Adrenal gland (tissue), 19 donors: ENCODE measurements at places on chromosomes 2 and 18.

DNA sequence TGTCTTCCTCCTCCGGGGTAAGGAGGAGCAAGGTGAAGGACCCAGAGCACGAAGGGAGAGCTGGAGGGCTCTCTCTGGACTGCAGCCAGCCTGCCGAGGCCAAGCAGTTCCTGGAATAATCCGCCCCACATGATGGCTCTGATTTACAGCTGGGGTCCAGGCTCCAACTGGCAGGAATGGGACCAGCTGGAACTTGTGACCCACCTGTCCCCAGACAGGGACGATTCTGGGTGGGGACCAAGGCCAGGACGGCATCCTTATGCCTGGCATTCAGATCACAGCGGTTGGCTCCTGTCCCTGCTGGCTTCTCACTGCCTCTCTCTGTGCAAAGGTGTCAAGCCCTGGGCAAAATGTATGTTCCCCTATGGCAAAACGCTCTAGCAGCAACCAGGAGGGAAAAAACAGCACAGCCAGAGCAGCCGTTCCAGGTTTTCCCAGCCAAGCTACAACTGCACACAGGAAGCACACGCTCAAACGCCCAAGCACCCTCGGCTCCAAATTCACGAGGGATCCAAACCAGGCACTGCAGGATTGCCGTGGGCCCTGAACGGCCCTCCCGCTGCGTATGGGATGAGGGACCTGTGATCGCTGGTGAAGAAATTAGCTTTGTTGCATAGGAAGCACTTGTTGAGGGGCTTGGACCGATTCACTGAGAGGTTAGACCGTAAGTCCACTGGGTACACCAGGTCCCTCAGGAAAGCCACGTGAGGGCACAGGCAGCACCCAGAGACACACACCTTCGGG is 35.8 kb downstream of the FAM178B start:
- no peaks in the 10 kb centered on the region for H3K27me3 ChIP-seq
- H3K4me1 ChIP-seq = no peaks in the 10 kb centered on the region
- DNase-seq = no peak
- no peak overlapping the region for H3K27ac ChIP-seq
- H3K4me3 ChIP-seq = no peak overlapping the region
- H3K36me3 ChIP-seq = no peaks in the 10 kb centered on the region

- H3K4me1 ChIP-seq = peaks cover 12% of the 10 kb centered on the region
- peak overlapping the region; percentile 38 for H3K4me3 ChIP-seq
- no peaks in the 10 kb centered on the region for H3K27me3 ChIP-seq
These were observed 115.7 kb upstream of the SLC1A4 start for GRCh38 chr2:64873472-64873924.

DNA sequence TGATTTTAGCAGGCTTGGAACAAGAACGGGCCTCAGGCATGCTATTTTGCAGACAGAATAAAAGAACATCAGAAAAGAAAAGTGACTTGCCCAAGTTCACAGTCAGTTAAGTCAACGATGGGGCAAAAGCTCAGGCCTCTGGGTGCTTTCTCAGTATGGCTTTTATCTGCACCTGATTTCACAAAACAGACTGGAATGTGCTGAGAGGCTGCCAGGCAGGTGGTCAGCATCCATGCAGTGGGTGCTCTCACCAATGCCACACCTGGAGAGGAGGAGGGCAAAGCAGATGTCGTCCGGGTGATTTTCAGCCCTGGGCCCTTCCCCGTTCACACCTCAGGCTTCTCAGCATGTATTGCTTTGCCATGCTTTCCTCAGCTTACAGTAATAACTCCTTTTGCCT is 854.6 kb downstream of the RNF144A start:
- H3K36me3 ChIP-seq = no peaks in the 10 kb centered on the region
- no peak overlapping the region for H3K27ac ChIP-seq
- no peaks in the 10 kb centered on the region for H3K4me1 ChIP-seq
- no peak overlapping the region for H3K4me3 ChIP-seq
- DNase-seq = no peak

DNA sequence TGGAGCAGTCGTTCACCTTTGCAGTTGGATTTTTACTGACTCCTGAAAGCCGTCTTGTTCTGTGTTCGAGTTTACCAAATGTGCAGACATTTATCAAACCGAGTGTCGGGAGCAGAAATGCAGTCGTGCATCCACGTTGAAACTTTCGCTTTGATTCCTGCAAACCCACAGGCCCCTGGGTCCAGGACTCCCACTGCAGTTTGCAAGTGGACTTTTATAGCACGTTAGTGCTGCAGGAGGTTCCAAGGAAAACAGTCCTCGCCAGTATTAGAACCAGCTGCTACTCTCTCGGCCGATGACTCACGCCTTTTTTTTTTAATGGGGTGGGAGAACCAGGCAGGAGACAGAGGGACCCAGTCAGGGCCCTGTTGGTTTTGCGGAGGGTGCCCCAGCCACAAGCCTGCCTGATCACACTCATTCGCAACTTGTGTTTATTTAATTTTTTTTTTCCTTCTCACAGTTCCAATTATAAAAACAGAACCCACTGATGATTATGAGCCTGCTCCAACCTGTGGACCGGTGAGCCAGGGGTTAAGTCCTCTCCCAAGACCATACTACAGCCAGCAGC is 90.1 kb downstream of the NFATC1 start:
- H3K4me3 ChIP-seq = no peak overlapping the region
- no peaks in the 10 kb centered on the region for H3K4me1 ChIP-seq
- no peak for DNase-seq
- H3K27me3 ChIP-seq = no peaks in the 10 kb centered on the region
- H3K27ac ChIP-seq = peak overlapping the region; percentile 65

GRCh38 chr2:70141212-70141901 is 49.5 kb downstream of the C2orf42 start:
- DNase-seq = peak; percentile 55
- peak overlapping the region; percentile 98 for H3K27ac ChIP-seq
- H3K4me1 ChIP-seq = peaks cover 24% of the 10 kb centered on the region

DNA sequence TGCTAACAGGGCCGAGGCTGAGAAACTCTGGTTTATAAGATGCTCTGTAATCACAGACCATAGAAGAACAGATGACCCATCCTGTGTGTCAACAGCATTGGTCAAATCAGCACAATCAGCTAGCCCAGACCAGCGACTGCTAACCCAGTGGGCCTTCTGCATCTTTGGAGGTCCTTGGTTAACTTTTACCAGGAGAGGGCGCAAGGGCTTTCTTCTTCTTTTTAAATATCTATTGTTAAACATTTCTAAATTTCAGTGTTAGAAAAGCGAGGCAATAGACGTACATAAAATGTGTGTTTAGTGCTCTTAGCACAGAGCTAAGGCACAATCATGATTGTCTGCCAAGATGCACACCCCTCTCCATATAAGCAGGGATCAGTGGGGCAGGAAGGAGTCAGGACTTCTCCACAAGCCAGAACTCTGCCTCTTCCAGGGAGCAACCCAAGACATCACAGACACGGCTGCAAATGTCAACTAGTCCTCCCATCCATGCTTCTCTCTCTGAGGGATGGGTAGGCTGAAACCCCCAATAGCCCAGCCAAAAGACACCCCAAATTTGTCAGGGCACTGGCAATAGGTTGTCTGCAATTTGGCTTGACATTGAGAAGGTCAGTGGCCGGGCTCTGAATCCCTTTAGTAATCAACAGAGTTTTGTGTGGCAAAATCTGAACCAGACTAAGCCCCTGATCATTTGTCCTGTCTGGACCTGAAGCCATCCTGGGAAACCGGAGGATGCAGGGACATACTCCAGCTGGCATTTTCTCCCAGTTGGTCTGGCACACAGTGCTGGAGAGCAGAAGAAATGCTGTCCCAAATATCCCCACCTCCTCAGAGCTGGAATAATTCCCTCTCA is 188.2 kb downstream of the BCL2 start:
- no peak overlapping the region for H3K4me3 ChIP-seq
- DNase-seq = peak; percentile 48
- no peak overlapping the region for H3K27ac ChIP-seq
- no peaks in the 10 kb centered on the region for H3K27me3 ChIP-seq
- H3K36me3 ChIP-seq = no peaks in the 10 kb centered on the region

DNA sequence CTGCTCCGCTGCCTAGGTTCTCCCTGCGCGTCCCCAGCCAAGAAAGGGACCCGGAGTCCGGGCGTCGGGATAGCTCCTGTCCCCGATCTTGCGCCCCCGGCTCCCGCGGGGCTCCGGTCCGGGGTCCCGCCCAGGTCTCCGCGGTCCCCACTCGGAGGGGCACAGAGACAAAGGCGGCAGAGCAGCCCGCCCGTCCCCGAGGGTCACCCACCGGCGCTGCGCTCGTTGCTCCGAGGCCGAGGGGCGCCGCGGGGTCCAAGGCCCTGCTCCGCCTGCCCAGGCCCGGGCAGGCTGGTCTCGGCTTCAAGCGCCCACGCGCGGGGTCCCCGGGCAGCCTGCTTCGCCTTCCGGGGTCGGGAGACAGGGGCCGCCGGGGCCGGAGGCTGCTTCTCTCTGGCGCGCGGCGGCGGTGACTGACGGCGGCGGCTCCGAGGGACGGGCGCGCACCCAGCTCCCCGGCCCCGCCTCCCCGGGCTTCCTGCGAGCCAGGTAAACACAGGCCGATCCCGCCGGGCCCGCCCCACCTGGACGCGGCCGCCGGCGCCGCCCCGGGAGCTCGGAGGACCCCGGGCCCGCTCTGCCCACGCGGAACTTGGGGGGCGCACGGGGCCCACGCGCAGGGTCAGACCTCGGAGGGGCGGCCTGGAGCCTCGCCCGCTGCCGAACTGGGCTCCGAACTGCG is at the start of gene MBP:
Gene MBP, minus strand, starts transcription at position 415 of the 682 bp plus-strand sequence. CDS start 27,522 bp downstream, outside the sequence.
- no peaks in the 10 kb centered on the region for H3K27me3 ChIP-seq
- DNase-seq = no peak
- H3K4me1 ChIP-seq = peaks cover 35% of the 10 kb centered on the region
- H3K36me3 ChIP-seq = no peaks in the 10 kb centered on the region

DNA sequence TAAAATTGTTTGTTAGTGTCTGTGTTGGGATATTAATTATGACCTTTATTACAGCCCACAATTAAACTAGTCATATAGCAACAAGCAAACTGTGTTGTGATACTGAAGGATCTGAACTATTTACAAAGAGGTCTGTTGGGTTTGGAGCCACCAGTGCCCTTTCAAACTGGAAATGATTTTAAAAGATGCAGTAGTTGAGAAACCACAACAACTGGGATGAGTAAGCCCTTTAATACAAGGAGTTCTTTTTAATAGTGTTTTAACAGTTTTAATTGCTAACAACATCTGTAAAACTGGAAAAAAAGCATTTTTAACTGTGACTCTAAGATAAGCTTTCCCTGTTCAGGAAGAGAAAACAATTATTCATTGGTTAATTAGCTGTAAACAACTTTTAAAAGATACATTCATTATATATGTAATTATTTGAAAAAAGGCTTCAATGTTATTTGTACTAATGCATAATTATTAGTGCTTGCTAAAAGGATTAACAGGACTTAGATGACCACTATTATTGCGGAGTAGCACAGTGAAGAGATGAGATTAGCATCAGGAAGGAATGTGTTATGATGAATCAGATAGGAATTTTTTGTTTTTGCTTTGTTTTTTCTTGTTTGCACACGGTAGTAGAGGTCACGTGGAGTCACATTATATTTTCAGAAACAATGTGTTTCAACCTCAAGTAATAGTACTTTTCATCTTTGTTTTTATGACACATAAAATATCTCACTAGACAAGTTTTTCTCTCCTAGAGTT is 392.7 kb upstream of the FANCL start:
- DNase-seq = no peak
- no peaks in the 10 kb centered on the region for H3K27me3 ChIP-seq
- no peaks in the 10 kb centered on the region for H3K4me1 ChIP-seq
- H3K36me3 ChIP-seq = no peaks in the 10 kb centered on the region

DNA sequence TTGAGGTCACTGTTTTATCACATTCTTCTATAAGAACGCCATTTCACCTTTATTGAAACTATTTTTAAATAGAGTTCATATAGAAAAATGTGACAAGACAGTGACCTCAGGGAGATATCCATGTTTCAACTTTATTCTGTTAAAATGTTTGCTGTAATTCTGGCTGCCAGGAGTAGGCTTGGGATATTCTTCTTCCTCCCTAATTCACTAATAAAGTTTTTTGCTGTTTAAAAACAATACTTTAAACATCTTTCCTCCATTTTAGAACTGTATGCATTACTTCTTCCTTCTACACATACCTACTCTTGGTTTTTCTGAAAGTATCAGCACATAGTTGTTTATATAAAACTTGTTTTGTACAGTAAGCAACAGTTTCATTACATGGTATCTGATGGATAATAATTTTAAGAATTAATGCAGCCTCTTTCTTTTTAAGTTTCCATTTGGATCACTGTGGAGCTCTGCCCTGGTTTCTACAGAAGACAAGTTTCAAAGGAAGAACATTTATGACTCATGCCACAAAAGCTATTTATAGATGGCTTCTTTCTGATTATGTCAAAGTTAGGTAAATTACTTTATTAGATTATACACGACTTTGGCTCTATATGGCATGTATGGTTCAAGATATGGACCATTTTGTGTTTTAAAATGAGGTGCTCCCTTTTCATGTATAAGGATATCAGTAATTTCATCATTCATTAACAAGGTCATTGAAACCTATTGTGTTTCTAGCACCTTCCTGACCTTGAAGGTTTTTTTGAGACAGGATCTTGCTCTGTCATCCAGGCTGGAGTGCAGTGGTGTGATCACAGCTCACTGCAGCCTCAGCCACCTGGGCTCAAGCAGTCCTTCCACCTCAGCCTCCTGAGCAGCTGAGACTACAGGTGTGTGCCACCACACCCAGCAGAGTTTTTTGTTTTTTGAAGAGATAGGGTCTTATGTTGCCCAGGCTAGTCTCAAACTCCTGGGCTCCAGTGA is 7.2 kb downstream of the CPSF3 start:
- H3K27ac ChIP-seq = peak overlapping the region; percentile 72
- DNase-seq = no peak
- no peaks in the 10 kb centered on the region for H3K36me3 ChIP-seq
- H3K4me3 ChIP-seq = no peak overlapping the region
- H3K4me1 ChIP-seq = peaks cover 15% of the 10 kb centered on the region
- no peaks in the 10 kb centered on the region for H3K27me3 ChIP-seq

DNA sequence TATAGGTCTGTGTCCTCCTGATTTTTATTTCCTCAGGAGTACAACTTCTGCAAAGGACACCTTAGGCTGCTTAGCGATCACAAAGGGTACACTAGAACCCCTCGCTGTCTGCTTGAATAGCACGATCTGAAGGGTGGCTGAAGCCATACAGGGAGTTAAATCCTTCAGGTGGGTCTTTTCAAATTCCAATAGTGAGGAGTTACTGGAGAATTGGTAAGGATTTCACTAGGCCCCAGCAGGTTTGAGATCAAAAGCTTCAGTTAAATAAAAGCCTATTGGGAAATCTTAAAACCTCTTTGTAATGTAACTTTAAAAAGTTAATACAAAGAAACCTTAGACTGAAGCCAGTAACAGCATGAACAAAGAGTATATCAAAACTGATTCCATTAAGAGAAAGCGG is 613.1 kb downstream of the ZEB2 start:
- H3K27me3 ChIP-seq = no peaks in the 10 kb centered on the region
- no peaks in the 10 kb centered on the region for H3K4me1 ChIP-seq
- DNase-seq = no peak
- H3K4me3 ChIP-seq = no peak overlapping the region

- H3K36me3 ChIP-seq = no peaks in the 10 kb centered on the region
- peak; percentile 9 for DNase-seq
- no peak overlapping the region for H3K27ac ChIP-seq
- H3K4me3 ChIP-seq = no peak overlapping the region
- H3K27me3 ChIP-seq = no peaks in the 10 kb centered on the region
These were observed 155.0 kb downstream of the ARHGAP15 start for GRCh38 chr2:143284087-143284675.
